ENCODE measurements at places on chromosomes 12 and 14. TPM values are rescaled to one million over a fixed set of nuclear protein-coding genes. Genes with fewer than 3 reads are reported as not detected.

DNA sequence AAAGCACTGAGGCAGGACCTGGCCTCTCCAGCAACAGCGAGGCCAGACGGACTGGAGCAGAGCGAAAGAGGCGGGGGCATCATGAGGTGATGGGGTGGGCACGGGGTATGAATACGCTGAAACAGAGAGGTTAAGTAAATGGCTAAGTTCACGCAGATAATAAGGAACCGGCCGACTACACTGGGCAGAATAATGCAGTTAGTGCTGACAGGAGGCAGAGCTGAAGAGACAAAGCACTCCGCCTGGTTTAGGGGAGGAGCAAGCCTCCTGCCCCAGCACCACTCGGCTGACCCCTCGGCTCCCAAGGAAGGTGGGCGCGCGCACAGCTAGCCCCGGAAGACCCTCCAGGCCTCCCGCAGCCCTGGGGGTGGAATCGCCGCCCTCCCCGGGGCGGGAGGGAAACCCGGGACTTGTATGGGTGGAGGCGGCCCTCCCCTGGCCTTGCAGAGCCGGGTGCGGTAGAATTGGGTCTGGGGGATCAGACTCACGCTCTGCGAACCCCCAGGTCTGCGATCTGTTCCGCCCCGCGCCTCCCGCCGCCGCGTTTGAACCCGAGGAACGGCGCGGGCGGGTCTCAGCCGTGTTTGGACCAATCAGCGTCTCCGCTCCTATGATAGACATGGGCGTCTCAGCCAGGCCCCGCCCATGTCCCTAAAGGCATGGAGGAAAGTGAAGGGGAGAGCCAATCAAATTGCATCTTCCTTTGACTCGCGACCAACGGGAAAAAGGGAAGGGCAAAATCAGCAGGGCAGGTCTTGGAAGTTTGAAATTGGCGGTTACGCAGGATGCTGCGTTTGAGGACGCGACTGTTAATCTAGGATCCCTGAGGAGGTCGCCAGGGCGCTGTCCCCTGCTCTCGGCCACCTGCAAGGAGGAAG lies at the start of gene CIT:
CIT (minus strand) TSS at position 560 of the 878 bp plus-strand sequence. CDS start 1,152 bp downstream, outside the sequence.
- DNase-seq = peak; percentile 93

SERPINA10 gene
- 0.05 TPM for total RNA-seq

ACVRL1 gene
- total RNA-seq = 14.9 TPM

IFI27 gene
- total RNA-seq = 360 TPM

- no peak for DNase-seq
These were observed 4.0 kb downstream of the FGF6 start for GRCh38 chr12:4441355-4442335.

- no peak for DNase-seq
These were observed 223.3 kb downstream of the CHST11 start for GRCh38 chr12:104680070-104680469.

DNA sequence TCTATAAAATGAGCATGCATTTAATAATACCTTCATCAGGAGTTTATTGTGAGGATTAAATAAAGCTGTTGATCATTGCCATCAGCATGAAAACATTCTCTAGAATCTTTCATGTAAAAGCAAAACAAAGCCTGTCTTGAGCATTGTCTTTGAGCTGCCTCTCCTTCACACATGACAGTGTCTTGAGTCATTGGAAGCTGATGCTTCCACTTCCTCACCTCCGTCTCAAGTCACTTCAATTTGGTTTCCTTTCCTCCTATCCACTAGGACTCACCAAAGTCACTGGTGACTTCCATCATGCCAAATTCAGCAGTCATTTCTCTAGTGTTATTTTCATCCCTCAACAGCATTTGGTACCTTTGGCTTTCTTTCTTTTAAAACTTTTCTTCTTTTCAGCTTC lies 31.6 kb upstream of the MYBPC1 start:
- no peak for DNase-seq

OSGEP gene
- 34.8 TPM for total RNA-seq

RGS6 gene
- total RNA-seq = 0.28 TPM

- DNase-seq = peak; percentile 67
These were observed 33.6 kb upstream of the HNF1A start for GRCh38 chr12:120944645-120945217.

DNA sequence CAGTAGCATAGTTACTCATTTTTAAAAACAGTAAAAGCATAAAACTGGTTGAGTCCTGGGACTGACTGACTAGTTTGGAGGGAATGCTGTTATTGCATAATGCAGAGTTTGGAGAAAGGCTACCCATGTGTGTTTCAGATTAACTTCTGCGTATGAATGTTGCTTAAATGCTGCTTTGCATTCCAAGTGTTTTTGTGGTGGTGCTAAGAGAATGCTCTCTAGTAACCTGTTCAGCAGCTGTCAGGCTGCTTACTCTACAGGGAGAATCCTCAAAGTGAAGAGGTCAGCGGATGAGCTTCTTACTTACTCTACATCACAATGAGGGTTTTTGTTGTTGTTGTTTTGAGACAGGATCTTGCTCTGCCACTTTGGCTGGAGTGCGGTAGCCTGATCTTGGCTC lies 4.3 kb downstream of the DLST start:
- no peak for DNase-seq

- no peak for DNase-seq
These were observed 28.8 kb downstream of the MAP3K9 start for GRCh38 chr14:70780396-70781075.
